ENCODE measurements at places on chromosomes 12 and 14. TPM values are rescaled to one million over a fixed set of nuclear protein-coding genes. Genes with fewer than 3 reads are reported as not detected.

DNA sequence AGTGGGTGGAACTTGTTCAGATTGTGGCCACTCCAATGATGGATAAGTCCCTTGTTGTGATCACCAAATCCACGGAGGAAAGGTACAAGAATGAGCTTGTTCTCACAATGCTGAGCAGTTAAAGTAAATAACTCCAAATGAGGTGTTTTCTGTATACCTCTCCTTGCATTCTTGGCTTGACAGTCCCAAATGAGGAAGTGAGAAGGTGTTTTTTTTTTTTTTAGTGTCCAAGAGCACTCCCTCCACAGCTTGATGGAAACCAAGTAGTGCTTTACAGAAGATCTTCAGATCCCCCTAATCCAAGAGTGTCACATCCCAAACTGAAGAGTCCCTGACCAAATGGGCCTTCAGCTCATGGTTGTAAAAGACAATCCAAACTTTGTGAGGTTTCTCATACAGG, 153.6 kb downstream of the ATP23 start:
- H3K27me3 ChIP-seq = no peaks in the 10 kb centered on the region
- H3K4me3 ChIP-seq = no peak overlapping the region
- no peak for DNase-seq
- H3K4me1 ChIP-seq = no peaks in the 10 kb centered on the region

DNA sequence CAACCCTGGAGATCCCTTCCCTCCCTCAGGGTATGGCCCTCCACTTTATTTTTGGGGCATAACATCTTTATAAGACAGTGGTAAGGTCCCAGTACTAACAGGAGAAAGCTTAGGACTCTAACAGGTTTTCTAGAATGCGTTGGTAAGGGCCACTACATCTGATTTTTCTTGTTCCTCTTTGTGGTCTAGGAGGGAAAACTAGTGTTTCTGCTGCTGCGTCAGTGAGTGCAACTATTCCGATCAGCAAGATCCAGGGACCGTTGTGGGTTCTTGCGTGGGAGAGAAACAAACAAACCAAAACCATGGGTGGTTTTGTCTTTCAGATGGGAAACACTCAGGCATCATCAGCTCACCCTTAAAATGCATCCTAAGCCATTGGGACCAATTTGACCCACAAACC, 123.6 kb upstream of the SLC16A7 start:
- DNase-seq = no peak
- no peak overlapping the region for H3K4me3 ChIP-seq
- H3K27ac ChIP-seq = no peak overlapping the region
- no peaks in the 10 kb centered on the region for H3K4me1 ChIP-seq
- H3K27me3 ChIP-seq = no peaks in the 10 kb centered on the region

DNA sequence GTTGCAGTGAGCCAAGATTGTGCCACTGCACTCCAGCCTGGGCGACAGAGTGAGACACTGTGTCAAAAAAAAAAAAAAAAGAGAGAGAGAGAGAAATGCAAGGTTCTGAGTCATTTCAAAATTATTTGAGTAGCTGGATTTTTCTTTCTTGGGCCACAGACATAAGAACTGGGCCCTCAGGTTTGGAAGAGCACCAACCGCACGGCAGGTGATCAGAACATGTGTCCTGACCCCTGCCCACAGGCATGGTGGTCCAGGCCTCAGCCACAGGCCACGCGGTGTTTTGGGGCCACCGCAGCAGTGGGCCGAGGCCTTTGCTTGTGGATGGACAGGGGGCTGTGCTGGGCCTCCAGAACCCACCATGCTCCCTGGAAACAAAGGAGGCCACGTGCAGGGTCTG, 126.7 kb downstream of the CALM1 start:
- H3K27ac ChIP-seq = no peak overlapping the region
- peaks cover 10% of the 10 kb centered on the region for H3K4me1 ChIP-seq
- no peaks in the 10 kb centered on the region for H3K36me3 ChIP-seq
- H3K27me3 ChIP-seq = peaks cover 5% of the 10 kb centered on the region
- DNase-seq = no peak

DNA sequence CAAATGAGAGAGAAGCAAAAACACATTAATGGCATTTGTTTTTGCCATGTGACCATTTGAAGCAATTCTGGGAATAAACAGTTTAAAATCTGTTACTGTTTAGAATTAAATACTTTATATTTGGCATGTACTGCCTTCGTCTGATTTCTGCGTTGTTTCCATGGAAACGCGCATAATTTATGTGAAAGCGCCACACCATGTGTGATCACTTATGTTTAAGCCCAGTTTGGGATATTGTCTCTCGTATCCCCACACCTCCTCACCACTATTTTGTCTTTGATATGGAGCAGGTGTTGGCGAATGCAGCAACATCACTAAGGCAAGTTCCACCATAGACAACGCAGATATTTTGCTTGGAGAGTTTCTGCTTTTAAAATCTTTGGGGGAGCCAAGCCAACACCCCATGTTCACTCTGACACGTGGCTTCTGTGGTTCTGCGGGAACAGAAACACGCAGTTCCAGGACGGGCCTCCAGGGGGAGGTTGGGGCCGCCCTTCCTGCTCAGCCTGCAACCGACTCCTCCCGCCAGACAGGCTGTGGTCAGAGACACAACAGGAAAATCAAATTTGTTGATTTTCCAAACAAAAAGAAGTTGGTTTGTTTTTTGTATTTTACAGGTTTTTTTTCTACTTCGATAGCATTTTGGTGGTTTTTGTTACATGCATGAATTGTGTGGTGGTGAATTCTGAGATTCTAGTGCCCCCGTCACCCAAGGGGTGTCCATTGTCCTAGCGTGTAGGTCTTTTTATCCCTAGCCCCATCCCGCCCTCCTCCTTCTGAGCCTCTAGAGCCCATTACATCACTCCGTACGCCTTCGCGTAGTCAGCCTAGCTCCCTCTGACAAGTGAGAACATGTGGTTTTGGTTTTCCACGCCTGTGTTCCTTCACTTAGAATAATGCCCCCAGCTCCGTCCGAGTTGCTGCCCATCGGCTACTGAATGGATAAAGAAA, 101.9 kb upstream of the SFSWAP start:
- H3K4me3 ChIP-seq = no peak overlapping the region
- peaks cover 4% of the 10 kb centered on the region for H3K4me1 ChIP-seq
- DNase-seq = peak; percentile 66
- H3K27me3 ChIP-seq = peaks cover 22% of the 10 kb centered on the region
- H3K27ac ChIP-seq = no peak overlapping the region
- no peaks in the 10 kb centered on the region for H3K36me3 ChIP-seq

- no peaks in the 10 kb centered on the region for H3K4me1 ChIP-seq
- H3K4me3 ChIP-seq = no peak overlapping the region
- H3K27ac ChIP-seq = no peak overlapping the region
- no peaks in the 10 kb centered on the region for H3K36me3 ChIP-seq
- no peak for DNase-seq
These were observed 132.4 kb upstream of the CNTN1 start for GRCh38 chr12:40559865-40560264.

DNA sequence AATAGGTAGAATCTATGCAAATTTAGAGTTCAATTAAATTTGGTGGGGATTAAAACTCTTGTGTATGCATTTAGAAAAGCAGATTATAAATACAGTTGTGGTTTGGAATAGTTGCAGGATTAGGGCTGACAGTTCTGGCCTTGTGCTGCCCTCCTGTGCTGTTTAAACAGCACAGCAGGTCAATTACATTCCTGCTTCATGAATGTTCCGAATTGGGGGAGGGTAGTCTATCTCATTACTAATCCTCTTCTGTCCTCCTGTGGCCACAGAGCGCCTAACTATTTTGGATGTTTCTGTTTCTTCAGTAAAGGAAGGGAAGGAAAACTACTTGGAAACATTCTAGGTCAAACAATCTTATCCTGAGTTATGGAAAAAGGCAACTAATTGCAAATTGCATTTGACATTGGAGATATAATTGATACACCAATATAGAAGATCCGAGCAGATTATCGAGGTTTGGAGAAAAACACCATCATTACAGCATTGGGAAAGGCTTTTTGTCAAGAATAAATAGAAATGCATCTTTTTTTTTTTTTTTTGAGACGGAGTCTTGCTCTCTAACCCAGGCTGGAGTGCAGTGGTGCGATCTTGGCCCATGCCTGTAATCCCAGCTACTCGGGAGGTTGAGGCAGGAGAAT, 8.7 kb upstream of the GPR19 start:
- H3K27ac ChIP-seq = no peak overlapping the region
- no peaks in the 10 kb centered on the region for H3K36me3 ChIP-seq
- H3K4me1 ChIP-seq = peaks cover 11% of the 10 kb centered on the region
- H3K27me3 ChIP-seq = no peaks in the 10 kb centered on the region

GRCh38 chr12:98466640-98467400, 48.6 kb upstream of the TMPO start:
- no peak for DNase-seq
- H3K36me3 ChIP-seq = no peaks in the 10 kb centered on the region
- H3K4me1 ChIP-seq = peaks cover 31% of the 10 kb centered on the region

GRCh38 chr12:47823422-47824086, 3.9 kb upstream of the HDAC7 start:
- no peaks in the 10 kb centered on the region for H3K27me3 ChIP-seq
- peak overlapping the region; percentile 99 for H3K27ac ChIP-seq
- peaks cover 67% of the 10 kb centered on the region for H3K4me1 ChIP-seq
- H3K4me3 ChIP-seq = peak overlapping the region; percentile 64

Gene KCNC2
- not detected for total RNA-seq

DNA sequence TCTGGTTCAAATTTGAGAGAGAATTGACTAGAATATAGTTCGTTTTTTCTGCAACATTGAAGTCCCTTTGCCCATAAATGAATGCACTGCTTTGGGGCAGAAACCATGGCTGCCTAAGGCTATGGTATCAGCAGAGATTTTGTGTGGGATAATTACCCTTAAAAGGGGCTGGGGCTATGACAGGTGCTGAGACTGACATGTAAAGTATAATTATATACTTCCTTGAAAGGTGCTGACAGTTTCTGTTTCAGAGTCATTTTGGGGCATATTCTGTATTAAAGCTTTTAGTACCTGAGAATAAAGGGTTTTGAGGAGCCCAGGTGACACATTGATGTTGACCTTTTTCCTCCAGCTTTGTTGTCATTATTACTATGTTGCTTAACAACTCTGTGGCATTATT, 150.3 kb upstream of the PTPRQ start:
- no peaks in the 10 kb centered on the region for H3K27me3 ChIP-seq
- H3K36me3 ChIP-seq = no peaks in the 10 kb centered on the region
- no peak overlapping the region for H3K27ac ChIP-seq
- H3K4me1 ChIP-seq = no peaks in the 10 kb centered on the region

GRCh38 chr14:74737753-74738325, 24.9 kb downstream of the FCF1 start:
- H3K27me3 ChIP-seq = no peaks in the 10 kb centered on the region
- H3K4me1 ChIP-seq = no peaks in the 10 kb centered on the region
- H3K27ac ChIP-seq = no peak overlapping the region
- H3K4me3 ChIP-seq = no peak overlapping the region
- peak; percentile 47 for DNase-seq

- no peaks in the 10 kb centered on the region for H3K36me3 ChIP-seq
- peaks cover 68% of the 10 kb centered on the region for H3K4me1 ChIP-seq
- H3K4me3 ChIP-seq = no peak overlapping the region
- DNase-seq = peak; percentile 71
- H3K27me3 ChIP-seq = no peaks in the 10 kb centered on the region
These were observed 8.0 kb upstream of the ITGA5 start for GRCh38 chr12:54427106-54427505.

DNA sequence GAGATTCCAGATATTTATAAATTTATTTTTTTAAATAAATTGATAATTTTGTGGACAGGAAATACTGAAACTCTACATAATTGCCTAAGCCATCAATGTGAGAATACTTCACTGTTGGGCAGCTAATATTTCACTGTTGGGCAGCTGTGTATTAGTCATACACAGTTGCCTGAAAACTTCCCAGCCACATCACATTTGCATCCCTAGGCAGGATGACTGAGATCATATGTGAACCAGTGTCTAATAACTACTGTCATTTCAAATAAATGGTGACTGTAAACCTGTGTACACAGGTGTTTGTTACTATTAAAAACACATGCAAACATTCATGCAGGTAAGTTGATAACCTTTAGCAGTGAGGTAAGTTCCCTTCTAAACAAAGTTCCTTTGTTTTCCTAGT, 43.9 kb downstream of the TMTC3 start:
- peak overlapping the region; percentile 42 for H3K27ac ChIP-seq
- peak; percentile 52 for DNase-seq
- no peaks in the 10 kb centered on the region for H3K36me3 ChIP-seq
- H3K27me3 ChIP-seq = no peaks in the 10 kb centered on the region
- H3K4me3 ChIP-seq = no peak overlapping the region

Gene TAS2R19
- 3.4 TPM for total RNA-seq

DNA sequence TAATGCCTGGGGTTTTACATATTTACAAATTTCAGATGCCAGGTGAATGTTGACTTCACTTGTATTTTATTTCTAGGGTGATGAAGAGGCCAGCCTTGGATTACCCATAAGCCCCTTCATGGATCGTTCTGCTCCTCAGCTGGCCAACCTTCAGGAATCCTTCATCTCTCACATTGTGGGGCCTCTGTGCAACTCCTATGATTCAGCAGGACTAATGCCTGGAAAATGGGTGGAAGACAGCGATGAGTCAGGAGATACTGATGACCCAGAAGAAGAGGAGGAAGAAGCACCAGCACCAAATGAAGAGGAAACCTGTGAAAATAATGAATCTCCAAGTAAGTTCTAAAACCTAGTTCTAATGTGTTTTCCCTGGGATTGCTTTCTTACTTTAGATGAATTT, 41.3 kb upstream of the SLCO1C1 start:
- no peak overlapping the region for H3K27ac ChIP-seq
- no peaks in the 10 kb centered on the region for H3K4me1 ChIP-seq
- DNase-seq = no peak
- H3K36me3 ChIP-seq = no peaks in the 10 kb centered on the region

GRCh38 chr14:84591827-84592445, 938.0 kb upstream of the FLRT2 start:
- DNase-seq = no peak
- H3K36me3 ChIP-seq = no peaks in the 10 kb centered on the region
- H3K27me3 ChIP-seq = no peaks in the 10 kb centered on the region
- H3K27ac ChIP-seq = no peak overlapping the region
- no peak overlapping the region for H3K4me3 ChIP-seq

GRCh38 chr12:81617915-81618314, 141.2 kb downstream of the PPFIA2 start:
- peaks cover 49% of the 10 kb centered on the region for H3K27me3 ChIP-seq
- DNase-seq = no peak
- no peaks in the 10 kb centered on the region for H3K4me1 ChIP-seq
- no peak overlapping the region for H3K4me3 ChIP-seq
- H3K27ac ChIP-seq = no peak overlapping the region
- no peaks in the 10 kb centered on the region for H3K36me3 ChIP-seq

DNA sequence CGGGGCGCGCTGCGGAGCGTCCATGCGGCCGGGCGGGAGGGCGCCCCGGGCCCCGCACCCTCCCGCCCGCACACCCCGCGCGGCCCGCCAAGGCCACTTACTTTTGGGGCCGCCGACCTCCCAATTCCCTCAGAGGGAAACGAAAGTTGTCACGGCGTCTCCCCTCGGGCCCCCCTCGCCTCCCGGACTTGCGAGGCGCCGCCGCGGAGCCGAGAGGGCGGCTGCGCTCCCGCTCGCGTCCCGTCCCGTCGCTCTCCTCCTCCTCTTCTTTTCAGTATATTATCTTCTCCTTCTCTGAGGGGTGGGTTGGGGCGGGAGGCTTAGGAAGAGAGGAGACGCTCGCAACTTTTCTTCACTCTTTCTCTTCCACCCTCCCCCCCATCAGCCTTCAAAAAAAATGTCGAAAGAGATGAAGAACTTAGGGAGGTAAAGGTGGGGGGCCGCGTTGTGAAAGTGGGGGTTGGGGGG, 613 bp downstream of the DUSP16 start:
- H3K27ac ChIP-seq = peak overlapping the region; percentile 95
- H3K4me1 ChIP-seq = peaks cover 30% of the 10 kb centered on the region
- no peaks in the 10 kb centered on the region for H3K36me3 ChIP-seq
- peak overlapping the region; percentile 69 for H3K4me3 ChIP-seq

Gene OTX2
- not detected for total RNA-seq

GRCh38 chr12:19402743-19403431, 36.4 kb upstream of the AEBP2 start:
- H3K4me1 ChIP-seq = peaks cover 6% of the 10 kb centered on the region
- no peak overlapping the region for H3K27ac ChIP-seq
